ENCODE measurements at places on chromosomes 1 and 21.

GRCh38 chr1:10497109-10497508, 22.4 kb downstream of the PEX14 start:
- no peak for DNase-seq

GRCh38 chr1:176885751-176886150, 278.8 kb downstream of the ASTN1 start:
- DNase-seq: no peak

DNA sequence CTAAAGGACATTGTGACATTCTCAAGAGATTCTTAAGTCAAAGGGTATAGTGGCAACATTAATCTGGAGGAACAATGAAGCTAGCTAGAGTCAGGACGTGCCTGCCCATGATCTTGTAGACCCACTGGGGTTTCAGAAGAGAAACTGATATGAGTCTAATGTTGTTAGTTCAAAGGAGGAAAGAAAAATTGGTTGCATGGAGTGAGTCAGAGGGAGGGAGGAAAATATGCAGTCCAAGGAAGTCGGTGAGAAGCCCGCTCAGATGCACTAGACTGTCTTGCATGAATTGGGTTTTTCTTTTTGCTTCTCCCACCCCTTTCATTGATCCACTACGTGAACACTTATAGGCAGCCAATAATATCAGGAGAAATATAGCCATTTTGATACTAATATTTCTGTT, 53.8 kb upstream of the SYT14 start:
- DNase-seq: peak; percentile 50

GRCh38 chr1:16129921-16130543, 25.8 kb downstream of the EPHA2 start:
- no peak for DNase-seq

GRCh38 chr1:230747890-230748800, 957 bp downstream of the CAPN9 start:
- DNase-seq: no peak

GRCh38 chr1:117367046-117368025, at the start of gene MAN1A2:
Gene MAN1A2, plus strand, starts transcription at chr1:117367449. Its CDS starts 735 bp downstream, at chr1:117368184.
- DNase-seq: peak; percentile 88

- no peak for DNase-seq
Measured at GRCh38 chr1:5977494-5978444, 14.5 kb downstream of the NPHP4 start.

DNA sequence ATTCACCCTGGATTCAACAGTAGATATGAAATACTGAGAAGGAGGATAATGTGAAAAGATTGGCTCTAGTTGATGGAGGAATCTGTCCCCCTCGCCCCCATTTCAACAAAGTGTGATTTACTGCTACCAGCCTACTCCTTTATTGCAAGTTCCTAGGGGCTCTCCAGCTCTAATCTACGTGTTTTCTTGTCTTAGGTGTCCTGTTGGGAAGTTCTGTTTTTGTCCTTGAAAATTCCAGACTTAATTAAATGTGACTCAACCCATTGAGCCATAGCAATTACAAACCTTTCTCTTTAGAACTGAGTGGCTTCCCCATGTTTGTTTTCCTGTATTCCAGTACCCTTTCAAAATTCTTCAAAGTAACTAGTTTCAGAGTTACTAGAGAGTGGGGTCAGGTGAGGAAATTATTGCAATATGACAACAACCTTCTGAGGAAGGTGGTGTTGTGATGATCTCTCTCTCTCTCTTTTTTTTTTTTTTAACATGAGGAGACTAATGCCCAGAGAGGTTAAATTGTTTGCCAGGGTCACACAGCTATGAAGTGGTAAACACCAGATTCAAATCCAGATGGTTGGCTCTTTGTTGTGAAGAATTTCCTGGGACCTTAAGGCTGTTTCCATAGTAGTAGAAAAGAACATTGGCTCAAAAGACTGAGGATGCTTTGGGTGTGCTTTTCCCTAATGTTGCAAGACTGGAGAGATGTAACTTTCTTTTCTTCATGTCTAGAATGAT, 3.5 kb downstream of the RGL1 start:
- DNase-seq: peak; percentile 31

- DNase-seq: peak; percentile 44
Measured at GRCh38 chr1:2270260-2271100, 42.4 kb downstream of the SKI start.

GRCh38 chr21:30463713-30464112, 16.5 kb downstream of the KRTAP19-1 start:
- peak; percentile 1 for DNase-seq

GRCh38 chr1:53296117-53296749, 31.6 kb downstream of the LRP8 start:
- DNase-seq: no peak

- no peak for DNase-seq
Measured at GRCh38 chr1:178278916-178279686, 185.2 kb downstream of the RASAL2 start.

DNA sequence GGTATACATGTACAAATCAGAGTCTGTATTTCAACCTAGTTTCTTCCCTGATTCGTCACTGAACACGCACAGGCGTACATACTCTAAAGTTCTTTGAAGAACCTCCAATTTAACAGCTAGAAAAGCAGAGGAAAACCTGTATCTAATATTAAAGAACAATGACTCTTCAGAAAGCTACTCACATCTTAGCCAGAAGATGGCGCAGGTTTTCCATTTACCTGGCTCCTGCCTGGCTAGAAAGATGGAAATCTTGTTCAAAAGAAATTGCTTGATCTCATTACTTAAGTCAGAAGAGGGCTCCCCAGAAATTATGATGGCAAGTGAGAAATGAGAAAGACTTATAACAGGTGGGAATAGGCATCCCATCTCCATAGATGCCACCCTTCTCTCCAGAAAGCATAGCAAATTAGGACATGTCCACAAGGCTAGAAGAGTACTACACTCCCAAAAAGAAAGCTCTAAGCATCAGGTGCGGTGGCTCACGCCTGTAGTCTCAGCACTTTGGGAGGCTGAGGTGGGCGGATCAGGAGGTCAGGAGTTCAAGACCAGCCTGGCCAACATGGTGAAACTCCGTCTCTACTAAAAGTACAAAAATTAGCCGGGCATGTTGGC, 19.0 kb upstream of the L1TD1 start:
- DNase-seq: peak; percentile 73

- DNase-seq: no peak
Measured at GRCh38 chr1:25135909-25136308, 96.4 kb downstream of the SYF2 start.

DNA sequence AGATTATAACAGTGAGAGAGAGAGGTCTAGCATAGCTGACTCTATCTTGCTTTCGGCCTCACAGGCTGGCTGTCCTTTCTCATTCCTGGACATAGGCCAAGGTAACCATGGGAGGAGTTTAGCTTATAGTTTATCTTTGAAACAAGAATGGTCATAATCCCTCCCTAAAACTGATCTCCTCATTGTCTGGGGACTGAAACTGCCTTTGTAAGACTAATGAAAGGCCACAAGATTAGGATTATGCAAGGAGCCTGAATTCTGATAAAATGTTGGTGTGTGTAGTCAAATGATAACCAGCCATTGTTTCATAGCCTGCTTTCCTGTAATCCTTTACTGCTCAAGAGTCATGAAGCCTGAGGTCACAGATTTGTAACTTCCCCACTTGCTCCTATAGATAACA, 131.9 kb upstream of the LYPLAL1 start:
- DNase-seq: peak; percentile 22

- DNase-seq: peak; percentile 34
Measured at GRCh38 chr1:180542838-180543145, 16.0 kb upstream of the OVAAL start.

GRCh38 chr1:6348511-6349191, 44.9 kb downstream of the ACOT7 start:
- DNase-seq: peak; percentile 91

GRCh38 chr1:56448529-56449300, 130.6 kb downstream of the PLPP3 start:
- no peak for DNase-seq

- no peak for DNase-seq
Measured at GRCh38 chr21:34606621-34607020, 8.3 kb downstream of the RCAN1 start.

DNA sequence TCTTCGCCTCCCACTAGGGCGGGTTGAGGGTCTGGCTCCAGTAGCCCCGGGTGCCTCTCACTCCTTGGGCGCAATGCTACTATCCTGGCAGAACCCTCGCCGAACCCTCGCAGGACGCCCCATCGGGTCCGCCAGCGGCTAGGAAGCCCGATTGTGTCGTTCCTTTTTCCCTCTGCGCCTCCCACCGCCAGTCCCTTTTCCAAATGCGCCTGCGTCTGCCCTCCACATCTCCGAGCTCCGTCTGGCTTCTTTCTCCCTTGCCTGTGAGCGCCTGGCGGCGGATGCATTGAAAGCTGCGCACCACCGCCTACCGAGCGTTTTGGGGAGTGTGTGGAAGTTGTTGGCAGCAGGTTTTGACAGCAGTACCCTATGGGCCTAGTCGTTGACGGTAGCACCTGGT, 1.0 kb upstream of the DIRAS3 start:
- peak; percentile 83 for DNase-seq
